ENCODE measurements at places on chromosomes 2 and 18.

- DNase-seq = no peak
Measured at GRCh38 chr2:153074207-153074606, 355.8 kb downstream of the ARL6IP6 start.

- no peak for DNase-seq
Measured at GRCh38 chr2:217901400-217901799, 101.4 kb downstream of the TNS1 start.

DNA sequence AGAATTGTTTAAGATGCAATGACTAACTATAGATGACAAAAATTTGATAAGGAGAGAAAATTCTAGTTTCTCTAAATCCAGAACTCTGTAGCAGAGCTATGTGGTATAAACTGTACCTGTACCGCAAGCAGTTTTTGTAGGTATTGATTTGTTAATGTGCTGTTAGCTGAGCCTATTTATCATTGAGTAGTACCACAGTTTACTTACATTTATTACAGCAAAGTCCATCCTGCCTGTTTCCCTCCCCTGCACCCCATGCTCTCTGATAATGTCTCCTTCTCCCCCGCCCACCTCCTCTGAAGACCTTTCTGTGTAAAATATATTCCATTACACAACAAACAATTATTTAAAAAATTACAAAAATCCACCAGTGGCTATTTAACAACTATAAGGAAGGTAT lies 170.6 kb downstream of the RNF152 start:
- no peak for DNase-seq

GRCh38 chr2:196275646-196276352 lies 104.4 kb upstream of the STK17B start:
- DNase-seq = peak; percentile 83

GRCh38 chr2:230230496-230231200 lies 5.1 kb downstream of the SP140 start:
- no peak for DNase-seq

DNA sequence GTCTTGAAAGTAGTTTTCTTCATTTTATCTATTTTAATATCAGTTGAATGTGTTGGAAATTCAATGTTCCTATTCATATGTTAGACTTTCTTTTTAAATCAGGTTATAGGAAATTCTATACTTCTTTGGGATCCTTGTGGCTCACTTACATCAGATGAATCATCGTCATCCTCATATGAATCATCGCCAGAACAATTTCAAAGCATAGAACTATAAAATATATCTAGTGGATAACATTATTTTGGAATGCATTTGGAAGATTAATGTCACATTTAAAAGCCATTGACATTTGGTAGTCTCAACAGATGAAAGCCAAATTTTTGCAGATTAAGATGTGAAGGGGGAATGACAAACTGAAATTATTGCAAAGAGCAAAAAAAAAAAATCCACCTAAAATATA lies 94.1 kb downstream of the FAM161A start:
- DNase-seq = peak; percentile 48

- DNase-seq = no peak
Measured at GRCh38 chr18:67468038-67468437, 48.5 kb downstream of the DSEL start.

- no peak for DNase-seq
Measured at GRCh38 chr2:10900216-10901109, 11.3 kb upstream of the KCNF1 start.

DNA sequence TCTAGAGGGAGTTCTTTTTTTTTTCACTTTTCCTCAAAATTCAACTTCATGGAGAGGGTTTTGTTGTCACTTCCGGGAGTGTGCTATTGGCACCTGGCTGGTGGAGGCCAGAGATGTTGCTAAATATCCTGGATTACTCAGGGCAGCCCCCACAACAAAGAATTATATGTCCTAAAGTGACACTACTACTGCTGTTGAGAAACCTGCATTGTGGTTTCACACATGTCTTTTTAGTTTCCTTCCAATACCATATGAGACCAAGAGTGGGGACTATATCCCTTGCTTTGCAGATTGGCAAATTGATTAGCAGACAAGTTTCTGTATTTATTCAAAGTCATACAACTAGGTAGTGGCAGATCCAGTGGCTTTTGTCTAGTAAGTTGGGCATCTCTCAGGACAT lies 826.8 kb downstream of the TRIB2 start:
- no peak for DNase-seq

- no peak for DNase-seq
Measured at GRCh38 chr2:24452502-24452885, 38.6 kb upstream of the NCOA1 start.

DNA sequence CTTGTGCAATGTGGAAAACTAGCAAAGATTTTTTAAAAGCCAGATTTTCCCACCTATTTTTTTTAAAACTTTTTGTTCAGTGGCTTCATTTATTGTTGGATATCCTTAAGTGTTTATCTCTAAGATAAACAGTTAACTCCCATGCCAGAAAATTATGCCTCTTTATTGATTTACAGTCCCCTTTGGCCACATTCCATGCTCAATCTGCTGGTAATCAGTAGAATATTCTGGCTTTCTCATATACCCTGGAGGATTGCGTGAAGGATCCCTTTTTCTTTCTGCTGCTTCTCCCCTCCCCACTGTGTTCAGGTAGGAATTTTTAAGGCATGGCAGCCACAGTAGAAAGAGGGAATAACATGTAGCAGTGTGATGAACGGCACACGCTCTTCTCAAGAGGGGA lies 2.6 kb downstream of the GRHL1 start:
- no peak for DNase-seq

DNA sequence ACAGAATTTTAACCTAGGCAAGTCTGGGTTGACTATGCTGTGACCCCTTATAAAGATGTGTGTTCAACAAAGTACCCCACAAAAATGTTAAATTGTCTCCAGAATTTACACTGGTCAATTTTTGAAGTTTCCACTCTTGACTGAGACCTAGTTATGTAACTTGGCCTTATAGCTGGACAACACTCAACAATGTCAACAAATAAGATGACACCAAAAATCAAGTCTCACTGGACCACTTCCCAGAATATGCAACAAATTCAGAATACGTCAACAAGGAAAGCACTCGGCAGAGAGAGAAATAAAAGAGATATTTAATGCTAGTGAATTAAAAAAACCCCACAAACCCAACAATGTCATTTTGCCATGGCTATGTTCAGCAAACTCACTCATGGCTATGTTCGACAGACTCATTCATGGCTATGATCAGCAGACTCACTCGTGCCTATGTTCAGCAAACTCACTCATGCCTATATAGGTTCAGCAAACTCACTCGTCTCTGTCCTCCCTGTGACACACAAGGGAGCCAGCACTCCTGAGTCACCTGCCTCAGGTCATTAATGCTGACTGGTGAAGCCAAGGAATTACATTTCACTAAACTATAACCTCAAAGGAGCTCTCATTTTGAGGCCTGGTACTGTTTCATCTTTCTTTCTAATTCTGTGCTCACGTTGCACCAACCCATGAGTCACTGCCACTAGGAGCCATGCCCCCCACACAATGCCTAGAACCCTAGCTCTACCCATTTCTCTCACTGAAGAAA lies 72.7 kb downstream of the PTPN2 start:
- no peak for DNase-seq

DNA sequence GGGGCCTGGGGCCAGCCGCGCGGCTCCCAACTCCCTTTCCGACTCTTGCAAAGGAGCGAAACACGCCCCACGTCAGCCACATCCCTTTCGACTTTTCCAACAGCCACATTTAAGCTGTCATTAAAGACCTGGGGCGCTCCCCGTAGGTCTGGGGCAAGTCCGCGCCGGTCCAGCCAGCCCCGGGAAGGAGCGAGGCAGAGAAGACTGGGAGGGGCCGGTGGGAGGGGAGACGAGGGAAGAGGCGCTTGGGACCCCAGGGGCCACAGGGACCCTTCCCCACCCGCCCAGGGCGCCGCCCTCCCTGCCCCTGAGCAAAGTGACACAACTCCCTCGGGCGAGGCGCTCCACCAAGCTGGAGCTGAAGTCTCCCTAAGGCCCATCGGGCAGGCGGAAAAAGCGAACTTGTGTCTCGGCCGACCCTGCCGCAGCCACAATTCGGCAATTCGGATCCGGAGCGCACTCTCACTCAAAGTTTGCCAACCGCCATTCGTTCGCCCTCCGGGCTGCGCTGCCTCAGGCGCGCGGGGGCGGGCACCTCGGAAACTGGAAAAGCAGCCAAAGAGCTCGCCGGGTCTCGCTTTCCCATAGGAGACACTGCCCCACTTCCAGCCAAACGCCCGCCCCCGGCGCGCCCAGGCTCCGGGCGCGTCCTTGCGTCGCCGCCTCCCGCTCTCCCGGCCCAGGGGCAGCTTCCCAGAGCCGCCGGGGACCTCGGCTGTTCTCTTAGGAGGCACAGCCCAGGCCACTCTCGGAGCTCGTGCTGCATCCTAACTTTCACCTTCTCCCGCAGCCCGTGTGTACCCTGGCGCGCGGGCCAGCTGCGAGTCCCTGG lies 1.1 kb upstream of the KCTD1 start:
- DNase-seq = no peak

- no peak for DNase-seq
Measured at GRCh38 chr2:118687192-118687591, 160.3 kb downstream of the EN1 start.

GRCh38 chr2:171924170-171924942 lies 2.1 kb downstream of the HAT1 start:
- no peak for DNase-seq

DNA sequence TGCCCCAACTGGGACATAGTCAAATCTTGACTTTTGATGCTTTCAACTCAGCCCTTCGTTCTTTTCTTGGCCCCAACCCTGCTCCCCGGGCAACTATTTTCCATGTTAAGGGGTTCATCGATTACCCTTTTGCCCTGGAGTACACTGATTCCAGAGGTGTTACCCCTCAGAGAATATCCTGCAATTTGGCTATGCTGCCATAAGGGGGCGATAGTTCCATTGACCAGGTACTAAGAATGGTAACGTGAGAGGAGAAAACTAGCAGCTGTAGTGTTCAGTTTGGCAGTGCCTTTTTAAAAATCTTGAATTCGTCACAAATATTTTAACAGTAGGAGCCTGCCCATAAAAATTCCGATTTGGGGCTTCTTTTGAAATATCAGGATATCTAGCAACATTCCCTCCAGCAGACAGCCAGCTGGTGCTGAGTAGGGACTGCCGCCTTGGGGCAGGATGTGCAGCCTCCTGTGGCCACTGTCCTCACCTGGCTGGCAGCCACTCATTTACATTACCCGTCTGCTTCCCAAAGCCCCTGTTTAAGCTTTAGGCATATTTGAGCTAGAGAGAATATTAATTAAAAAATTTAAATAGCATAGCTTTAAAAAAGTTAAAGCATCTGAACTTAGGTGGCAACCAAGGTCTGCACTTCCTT lies 146.3 kb upstream of the SKOR2 start:
- DNase-seq = no peak

DNA sequence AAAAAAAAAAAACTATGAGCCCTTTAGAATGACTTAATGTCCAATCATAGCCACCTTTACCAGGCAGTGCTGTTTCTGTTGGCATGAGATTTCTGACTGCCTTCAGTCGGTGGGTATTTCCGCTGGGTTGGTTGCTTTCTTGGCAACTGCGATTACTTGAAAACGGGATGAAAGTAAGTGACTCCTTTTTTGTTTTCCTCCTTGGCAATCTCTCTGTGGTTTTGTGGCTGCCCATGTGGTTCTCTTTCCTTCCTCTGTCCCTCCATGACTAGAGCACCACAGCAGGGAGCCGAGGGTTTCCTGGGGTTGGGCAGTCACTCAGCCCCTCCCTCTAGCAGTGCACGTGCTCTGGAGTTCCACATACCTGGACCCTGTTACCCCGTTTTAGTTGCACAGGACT lies 112.1 kb downstream of the KLHL29 start:
- no peak for DNase-seq

- DNase-seq = peak; percentile 61
Measured at GRCh38 chr2:163210430-163210918, 371.9 kb upstream of the KCNH7 start.

GRCh38 chr2:199024224-199024623 lies 433.5 kb downstream of the SATB2 start:
- DNase-seq = no peak

- DNase-seq = no peak
Measured at GRCh38 chr2:73284296-73285158, at the start of gene FBXO41. Gene FBXO41 (minus strand): TSS chr2:73284478. CDS start chr2:73269630, 14,848 bp downstream.

GRCh38 chr2:105373895-105374401 lies 24.9 kb downstream of the FHL2 start:
- no peak for DNase-seq

DNA sequence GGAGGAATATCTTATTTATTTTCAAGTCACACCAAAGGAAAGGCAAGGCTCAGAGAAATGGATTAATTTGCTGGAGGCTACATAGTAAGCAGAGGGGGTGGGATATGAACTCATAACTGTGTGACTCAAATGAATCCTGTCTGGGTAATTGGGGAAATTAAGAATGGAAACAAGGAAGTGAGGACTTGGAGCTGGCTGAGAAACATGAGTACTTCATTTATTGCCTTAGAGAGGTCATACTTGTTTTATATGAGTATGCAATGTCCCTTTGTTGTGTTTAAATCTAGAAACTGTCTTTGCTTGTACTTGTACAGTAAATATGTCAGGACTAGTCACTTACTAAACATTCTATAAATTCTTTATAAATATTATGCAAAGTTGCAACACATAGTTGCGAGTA lies 2166.7 kb upstream of the PIK3C3 start:
- DNase-seq = no peak

DNA sequence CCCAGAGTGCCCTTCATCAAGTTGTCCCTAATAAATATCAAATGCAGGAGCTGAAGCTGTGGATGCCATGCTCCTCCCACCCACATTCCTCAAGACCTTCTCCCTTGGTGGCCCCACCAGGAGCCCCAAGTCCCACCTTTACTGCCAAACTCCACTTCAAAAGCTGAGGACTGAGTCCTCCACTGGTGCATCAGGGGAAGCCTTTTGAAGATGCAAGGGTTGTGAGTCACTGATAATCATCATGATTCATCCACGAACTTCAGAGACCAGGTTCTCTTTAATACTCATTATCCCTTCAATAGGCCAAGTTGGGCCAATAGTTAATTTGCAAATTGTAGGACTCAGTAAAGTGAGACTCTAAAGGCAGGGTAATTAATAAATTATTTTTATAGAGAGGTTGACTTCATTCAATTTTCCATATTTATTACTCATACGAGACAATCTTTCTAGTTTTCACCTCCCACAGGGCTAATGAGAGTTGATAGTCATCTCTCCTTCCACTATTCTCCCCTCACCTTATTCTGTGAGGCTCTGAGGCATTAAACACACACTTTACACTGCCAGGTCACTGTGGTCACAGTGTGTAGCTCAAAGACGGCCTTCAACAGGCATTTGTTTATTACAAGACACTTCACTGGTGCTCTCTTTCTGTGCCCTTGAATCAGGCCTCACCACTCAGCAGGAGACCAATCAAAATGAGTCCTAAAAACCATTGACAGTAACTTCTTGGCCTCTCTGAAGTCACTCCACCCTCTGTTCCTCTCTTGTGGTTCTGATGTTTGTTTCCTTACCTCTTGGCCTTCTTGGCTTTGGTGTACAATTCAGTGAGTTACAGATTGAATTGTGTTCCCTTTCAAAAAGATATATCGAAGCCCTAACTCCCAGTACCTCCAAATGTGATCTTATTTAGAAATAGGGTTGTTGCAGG lies 99.9 kb downstream of the TRIB2 start:
- no peak for DNase-seq

GRCh38 chr18:25825056-25825455 lies 265.4 kb downstream of the SS18 start:
- no peak for DNase-seq
